RKO (cell line): ENCODE measurements at places on chromosomes 2 and 18.

GRCh38 chr2:119160361-119160990, 1.9 kb upstream of the C1QL2 start:
- no peak for DNase-seq

DNA sequence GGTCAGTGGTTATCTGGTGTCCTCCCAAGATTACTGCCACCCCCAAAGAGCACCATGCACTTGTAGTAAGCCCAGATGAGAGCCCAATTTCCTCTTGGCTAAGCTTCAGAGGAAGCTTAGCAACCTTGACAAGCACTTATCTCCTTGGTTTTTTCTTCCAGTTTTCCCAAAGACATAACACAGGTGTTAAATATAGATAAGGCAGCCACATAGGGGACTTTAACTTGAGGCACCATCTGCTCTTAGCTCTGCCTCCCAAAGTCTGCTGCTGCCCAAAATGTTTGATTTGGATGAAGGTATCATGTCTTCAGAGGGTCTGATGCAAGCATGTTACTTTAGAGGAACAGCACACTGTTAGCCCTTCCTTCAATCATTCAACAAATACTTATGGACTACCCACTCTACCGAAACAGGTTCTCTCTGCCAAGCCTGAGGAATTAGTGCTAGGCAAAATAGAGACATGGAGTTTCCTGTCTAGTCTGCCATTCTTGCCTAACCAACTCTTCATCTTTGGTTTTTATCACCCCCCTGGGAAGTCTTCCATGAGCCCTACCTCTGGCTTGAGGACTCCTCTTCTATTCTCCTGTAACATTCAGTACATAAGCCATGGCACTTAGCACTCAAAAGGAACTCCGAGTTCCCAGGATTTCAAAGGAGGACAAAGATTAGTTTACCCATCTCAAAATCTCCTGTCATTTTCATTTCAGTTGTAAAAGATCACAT, 73.7 kb downstream of the SP3 start:
- no peak for DNase-seq

DNA sequence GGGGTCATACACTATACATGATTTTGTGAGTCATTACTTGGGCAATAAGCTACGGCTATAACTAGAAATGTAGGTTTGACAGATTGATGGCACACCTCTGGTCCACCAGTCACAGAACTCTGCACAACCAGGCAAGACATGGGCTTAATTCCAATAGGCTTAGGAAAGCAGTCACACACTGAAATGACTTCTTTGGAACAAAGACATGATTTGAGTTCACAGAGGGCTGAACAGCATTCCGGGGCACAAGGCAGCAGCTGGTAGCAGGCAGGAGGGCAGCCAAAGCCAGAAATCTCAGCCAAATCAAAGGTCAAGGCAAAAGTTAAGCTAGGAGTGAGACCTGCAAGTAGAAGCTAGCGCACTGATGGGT, 27.4 kb downstream of the FABP1 start:
- no peak for DNase-seq

DNA sequence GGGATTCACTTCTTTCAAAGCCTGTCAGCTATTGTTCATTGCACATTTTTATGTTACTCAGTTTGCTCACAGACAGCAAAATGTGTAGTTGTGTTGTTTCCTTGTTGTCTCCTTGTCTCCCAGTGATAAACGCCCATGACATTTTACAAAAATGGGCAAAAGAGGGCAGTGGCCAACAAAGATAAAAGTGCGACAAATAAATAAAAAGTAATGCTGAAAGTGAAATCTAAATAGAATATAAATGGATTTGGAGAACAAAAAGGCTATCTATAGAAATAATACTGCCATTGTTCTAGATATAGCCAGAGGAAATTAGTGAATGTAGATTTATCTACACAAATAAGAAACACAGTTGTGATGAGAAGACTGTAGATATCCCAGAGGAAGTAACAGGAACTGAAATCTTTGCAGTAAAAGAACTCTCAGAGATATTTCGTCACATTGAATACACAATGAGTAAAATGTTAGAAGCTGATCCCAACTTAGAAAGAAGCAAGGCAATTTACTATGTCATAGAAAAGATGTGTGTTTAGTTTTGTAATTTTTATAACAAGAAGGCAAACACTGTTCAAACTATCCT, 1186.2 kb upstream of the FAM98A start:
- DNase-seq = no peak

DNA sequence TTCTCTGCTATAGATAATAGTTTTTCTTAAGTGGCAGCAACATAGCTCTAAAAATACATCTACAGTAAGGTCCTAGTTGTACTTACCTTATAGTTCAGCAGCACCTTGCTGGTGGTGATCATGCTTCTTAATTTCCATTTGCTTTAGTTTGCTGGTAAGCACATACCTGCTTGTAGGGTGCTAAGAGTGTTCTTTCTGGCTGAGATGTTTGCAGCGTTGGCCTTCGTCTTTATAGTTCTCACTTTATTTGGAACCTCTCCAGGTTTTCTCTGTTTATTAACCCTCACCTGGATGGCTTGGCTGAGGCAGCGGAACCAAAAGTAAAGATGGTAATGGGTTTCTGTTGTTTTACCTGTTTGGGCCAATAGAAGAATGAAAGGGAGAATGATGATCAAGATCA, 123.6 kb upstream of the EFEMP1 start:
- no peak for DNase-seq

GRCh38 chr2:205797866-205798265, 115.6 kb downstream of the NRP2 start:
- no peak for DNase-seq

DNA sequence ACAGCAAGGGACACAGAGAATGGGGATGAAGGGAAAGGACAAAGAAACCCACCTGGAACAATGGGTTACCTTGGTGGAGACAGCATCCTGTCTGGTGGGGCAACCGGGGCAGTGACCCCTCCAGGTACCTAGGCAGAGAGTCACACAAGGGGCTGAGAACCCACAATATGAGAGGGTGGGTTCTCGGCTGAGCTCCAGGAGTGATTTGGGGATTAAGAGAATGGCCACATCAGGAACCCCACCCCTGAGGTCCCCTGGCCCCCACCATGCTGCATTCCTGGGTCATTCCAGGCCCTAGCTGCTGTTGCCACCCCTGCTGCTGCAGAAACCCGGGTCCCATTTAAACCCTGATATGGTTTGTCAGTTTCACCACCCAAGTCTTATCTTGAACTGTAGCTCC, 172.3 kb downstream of the RTP5 start:
- no peak for DNase-seq

DNA sequence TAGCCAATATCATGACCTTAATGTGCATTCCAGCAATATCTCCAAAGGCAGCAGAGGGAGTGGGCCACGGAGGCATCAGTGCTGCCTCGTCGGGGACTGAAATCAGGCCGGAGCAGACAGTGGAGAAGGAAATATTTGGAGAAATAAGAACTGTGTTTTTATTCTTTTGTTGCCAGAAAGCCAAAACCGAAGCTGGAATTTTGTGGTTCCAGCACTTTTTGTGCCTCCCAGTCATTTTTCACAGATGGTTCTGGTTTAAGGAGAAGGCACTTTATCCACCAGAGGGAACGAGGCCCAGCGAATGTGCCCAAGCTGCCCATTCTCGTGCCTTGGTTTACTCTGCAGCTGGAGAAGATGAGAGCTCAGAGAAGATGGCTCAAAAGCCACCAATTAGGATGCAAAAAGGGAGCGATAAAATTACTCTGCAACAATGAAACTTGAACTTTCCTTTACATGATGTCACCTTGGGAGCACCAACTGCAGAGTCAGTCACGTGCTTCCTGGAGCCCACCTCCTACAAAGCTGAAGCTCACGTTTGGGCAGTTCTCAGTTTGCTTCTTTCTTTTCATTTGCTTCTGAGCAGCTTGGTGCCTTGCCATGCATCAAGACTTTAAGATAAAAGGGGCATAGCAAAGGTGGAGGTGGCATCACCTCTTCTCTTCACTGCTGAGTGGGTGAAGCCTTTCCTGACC, 288.7 kb downstream of the LPIN1 start:
- DNase-seq = no peak

- DNase-seq = no peak
Measured at GRCh38 chr2:170587117-170587516, 128.0 kb upstream of the SP5 start.

DNA sequence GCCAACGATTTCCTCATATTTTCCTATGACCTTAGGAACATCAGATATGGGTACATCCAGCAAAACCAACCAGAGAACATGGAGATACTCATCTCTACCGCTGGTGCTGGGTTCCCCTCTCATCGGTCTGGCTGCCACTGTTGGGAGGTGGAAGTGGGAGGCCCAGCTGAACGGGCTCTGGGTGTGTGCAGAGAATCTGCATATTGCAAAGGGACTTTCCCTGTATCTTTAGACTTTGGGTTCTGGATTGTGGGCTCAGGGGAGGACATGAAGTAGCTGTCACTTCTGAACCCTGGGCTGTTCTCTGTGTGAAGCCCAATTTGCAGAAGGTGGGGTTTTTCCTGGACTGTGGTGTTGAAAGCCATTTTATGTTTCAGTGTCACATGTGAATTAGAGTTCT, 30.0 kb downstream of the RAPGEF4 start:
- no peak for DNase-seq

DNA sequence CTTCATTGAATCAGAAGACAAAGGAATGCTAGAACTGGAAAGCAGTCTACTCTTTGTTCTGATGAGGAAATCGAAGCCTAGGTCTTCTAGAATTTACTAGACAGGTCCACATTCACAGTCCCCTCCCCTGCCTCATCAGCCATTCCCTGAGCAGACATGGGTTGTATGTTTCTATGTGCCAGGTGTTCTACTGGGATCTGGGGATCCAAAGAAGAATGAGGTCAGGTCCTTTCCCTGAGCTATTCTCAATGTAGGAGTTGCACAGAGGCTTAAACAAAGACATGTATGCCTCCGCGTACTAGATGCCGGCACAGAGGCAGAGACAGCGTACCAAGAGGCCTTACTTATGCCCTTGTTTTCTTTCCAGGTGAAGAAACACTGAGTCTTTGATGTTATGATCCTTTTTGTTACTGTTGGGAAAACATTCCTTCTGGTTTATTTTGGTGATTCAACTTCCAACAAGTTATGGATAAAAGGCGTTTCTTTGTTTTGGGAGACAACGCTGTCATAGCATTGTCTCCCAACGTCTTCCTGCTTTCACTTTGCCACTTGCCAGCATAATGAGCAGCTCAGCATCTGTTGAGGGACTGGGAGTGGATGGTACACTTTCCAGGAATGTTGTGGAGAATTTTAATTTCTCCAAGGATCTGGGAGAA, 174.4 kb downstream of the ALPK2 start:
- no peak for DNase-seq

DNA sequence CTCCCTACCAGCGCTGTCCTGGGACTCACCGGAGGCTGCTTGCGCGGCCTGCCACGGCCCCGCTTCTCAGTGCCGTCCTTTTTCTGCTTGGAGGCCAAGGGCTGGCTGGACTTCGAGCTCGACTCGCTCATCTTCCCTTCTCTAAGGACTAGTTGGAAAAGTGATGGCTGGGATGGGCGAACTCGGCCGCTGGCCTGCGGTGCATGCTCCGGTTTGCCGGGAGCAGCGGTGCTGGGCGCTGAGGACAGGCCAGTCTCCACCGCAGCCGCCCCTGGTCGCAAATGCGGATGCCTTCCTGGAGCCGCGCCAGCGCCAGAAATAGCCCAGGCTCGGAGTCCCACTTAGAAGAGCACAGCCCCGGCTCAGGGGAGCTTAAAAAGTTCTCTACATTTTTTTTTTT, 3.1 kb downstream of the C2orf81 start:
- DNase-seq = no peak

DNA sequence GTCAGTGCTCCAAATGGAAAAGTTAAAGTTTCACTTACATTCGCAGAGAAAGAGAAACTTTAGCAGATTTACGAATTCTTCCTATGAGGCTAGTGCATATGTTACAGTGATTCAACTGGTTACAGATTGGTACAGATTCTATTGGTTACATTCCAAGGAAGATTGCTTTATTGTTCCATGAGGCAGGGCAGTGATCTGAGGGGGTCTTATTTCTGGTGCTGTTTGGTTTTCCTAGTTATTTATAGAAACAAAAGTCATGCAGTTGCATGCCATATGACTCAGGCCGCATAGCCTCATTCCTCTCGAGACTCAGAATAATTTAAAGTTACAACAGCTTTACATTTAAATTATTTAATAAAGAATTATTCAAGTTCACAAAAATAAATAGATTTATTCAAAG, 385.4 kb upstream of the SYT4 start:
- peak; percentile 15 for DNase-seq

GRCh38 chr18:10661317-10661716, 135.5 kb downstream of the NAPG start:
- peak; percentile 45 for DNase-seq

DNA sequence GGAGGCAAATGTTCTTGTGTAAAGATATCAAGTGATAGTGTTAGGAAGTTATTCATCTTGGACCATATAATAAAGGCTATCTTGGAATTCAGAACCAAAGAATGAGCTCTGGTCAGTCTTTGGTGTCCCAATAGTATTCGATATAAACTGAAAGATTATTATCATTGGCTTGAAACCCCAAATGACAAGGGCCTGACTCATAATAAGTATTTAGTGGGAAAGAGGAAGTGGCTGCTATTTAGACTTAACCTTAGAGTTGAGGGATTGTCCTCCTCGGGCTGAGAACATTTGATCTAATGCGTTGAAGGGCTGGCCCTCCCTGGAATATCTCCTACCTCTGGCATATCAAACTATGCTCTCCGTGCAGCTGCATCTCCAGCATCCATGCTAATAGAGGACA, 67.5 kb downstream of the CDH20 start:
- no peak for DNase-seq

- peak; percentile 59 for DNase-seq
Measured at GRCh38 chr2:74481961-74482800, 617 bp downstream of the CCDC142 start.

- no peak for DNase-seq
Measured at GRCh38 chr18:45249246-45249661, 366.0 kb upstream of the SLC14A2 start.

DNA sequence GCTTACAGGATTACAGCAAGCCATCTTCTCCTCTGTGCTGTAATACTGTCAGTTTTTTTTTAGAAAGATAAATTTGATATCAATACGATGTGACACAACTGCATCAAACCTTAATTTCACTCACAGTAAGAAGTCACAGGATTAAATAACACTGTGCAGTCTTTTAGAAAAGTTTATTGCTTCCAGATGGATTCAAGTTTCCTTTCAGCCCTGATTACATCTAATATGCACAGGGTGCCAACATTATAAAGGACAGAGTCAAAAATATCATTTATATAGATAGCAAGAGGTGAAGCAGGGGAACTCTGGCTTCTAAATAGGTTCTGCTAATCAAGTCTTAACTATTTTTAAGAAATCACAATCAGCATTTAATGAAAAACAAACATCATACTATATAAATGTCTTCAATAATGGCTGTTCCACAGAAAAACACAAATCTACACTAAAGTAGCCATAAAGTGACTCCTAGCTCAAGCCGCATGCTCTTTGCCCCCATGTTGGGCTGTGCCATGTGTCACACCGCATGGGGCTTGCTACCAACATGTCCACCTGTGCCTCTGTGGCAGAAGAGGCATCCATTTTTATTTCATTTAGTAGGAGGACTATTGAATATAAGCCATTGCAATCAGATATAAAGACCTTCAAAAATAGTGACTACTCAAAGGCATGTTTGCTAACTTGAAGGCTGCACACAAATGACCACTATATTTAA, 35.0 kb downstream of the CERKL start:
- DNase-seq = no peak

- DNase-seq = no peak
Measured at GRCh38 chr18:46518438-46518837, 138.6 kb downstream of the LOXHD1 start.

- peak; percentile 79 for DNase-seq
Measured at GRCh38 chr2:101883860-101884259, 107.9 kb upstream of the IL1R2 start.
